ENCODE measurements at places on chromosomes 5 and 9. TPM values are rescaled to one million over a fixed set of nuclear protein-coding genes. Genes with fewer than 3 reads are reported as not detected.

- H3K4me1 ChIP-seq, result no peaks in the 10 kb centered on the region
- no peaks in the 10 kb centered on the region for H3K27me3 ChIP-seq
- H3K27ac ChIP-seq, result no peak overlapping the region
- H3K4me3 ChIP-seq, result no peak overlapping the region
These were observed 239.6 kb downstream of the FANCC start for GRCh38 chr9:95077766-95078370.

DNA sequence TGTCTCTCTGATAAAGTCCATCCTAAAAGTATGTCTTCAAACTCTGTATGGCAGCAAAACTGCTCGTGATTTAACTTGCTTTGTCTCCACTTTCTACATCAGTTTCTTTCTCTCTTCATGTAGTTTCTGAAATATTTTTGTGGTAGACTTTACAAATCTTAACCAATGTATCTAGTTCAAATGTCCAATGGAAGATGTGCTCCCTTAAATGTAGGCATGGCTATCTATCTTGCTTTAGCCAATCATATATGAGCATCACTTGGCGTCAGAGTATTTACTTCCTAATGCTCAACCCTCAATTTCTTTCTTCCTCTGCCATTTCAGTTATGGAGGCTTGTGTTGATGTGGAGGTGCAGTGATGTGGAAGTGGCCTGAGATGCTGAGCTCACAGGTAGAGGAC is 206.1 kb upstream of the ZNF608 start:
- no peak overlapping the region for H3K27ac ChIP-seq
- no peak overlapping the region for H3K4me3 ChIP-seq
- no peaks in the 10 kb centered on the region for H3K4me1 ChIP-seq
- H3K27me3 ChIP-seq, result no peaks in the 10 kb centered on the region
- DNase-seq, result no peak

OCLN gene
- total RNA-seq, result 0.21 TPM

GRCh38 chr9:79371301-79371700 is 200.5 kb upstream of the TLE4 start:
- H3K27ac ChIP-seq, result no peak overlapping the region
- H3K36me3 ChIP-seq, result no peaks in the 10 kb centered on the region
- no peak for DNase-seq
- no peaks in the 10 kb centered on the region for H3K4me1 ChIP-seq
- no peak overlapping the region for H3K4me3 ChIP-seq
- H3K27me3 ChIP-seq, result no peaks in the 10 kb centered on the region

DNA sequence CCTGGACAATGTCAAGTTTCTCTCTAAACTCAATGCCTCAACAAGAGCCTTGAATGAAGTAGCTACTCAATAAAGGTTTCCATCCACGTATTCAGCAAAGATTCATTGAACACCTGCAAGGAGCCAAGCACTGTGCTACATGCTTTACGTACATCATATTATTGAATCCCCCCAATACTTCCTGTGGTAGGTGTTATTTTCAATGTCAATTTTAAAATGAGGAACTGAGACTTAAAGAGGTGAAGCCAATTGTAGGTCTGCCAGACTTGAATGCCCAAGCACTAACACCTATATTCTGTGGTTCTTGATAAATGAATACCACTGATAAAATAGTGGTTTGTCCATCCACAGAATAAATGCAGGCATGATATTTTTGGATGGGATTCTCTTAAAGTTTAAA is 162.3 kb downstream of the DRD1 start:
- no peak overlapping the region for H3K4me3 ChIP-seq
- DNase-seq, result no peak
- no peaks in the 10 kb centered on the region for H3K36me3 ChIP-seq
- peaks cover 5% of the 10 kb centered on the region for H3K27me3 ChIP-seq

IL9 gene
- 104 TPM for total RNA-seq

DNA sequence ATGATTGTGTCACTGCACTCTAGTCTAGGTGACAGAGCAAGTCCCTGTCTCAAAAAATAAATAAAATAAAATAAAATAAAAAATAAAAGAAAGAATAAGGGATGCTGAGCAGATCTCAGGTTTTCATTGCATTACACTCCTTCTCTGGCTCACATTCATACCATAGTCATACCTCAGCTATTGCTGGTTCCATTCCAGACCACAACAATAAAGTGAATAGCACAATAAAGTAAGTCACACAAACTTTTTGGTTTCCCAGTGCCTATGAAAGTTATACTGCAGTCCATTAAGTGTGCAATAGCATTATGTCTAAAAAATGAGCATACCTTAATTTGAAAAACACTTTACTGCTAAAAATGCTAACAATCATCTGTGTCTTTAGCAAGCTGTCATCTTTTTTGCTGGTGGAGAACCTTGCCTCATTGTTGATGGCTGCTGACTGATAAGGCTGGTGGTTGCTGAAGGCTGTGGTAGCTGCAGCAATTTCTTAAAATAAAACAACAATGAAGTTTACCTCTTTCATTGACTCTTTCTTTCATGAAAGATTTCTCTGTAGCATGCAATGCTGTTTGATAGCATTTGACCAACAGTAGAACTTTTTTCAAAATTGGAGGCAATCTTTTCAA is 415.7 kb downstream of the ZNF608 start:
- DNase-seq, result no peak
- no peaks in the 10 kb centered on the region for H3K36me3 ChIP-seq
- no peak overlapping the region for H3K4me3 ChIP-seq

DNA sequence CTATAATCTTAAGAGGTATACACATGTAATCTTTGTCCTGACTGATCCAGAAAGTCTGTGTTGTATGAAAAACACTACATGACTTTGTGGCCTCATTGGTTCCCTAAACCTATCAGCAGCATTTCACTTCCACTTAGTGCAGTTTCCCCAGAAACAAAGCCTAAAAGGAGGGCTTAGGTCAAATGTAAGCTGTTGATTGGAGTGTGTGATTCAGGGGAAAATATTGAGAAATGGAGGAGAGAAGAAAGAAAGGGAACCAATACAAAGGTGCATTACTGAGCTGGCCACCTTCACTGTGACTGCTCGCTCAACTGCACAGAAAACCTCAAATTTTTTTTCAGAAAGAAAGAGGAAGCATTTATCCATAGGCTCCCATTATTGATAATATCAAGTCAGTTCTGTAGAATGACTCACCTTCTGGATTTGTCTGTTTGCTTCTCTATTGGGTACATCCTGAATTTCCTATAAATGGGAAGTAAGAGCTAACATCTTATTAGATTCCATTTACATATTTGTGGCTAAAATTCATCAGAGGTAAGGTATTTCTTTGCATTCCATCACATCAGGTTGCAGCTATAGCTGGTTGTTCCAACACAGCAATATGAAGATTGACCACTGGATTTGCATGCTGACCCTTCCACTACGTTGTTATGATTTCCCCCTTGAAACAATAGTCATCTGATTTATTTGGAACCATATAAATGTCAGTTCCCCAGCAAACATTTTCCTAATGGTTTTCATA is 10.3 kb upstream of the FST start:
- no peak overlapping the region for H3K27ac ChIP-seq
- H3K27me3 ChIP-seq, result peaks cover 33% of the 10 kb centered on the region
- H3K4me1 ChIP-seq, result no peaks in the 10 kb centered on the region
- DNase-seq, result no peak
- no peaks in the 10 kb centered on the region for H3K36me3 ChIP-seq

- H3K27me3 ChIP-seq, result peaks cover 3% of the 10 kb centered on the region
- DNase-seq, result no peak
- no peaks in the 10 kb centered on the region for H3K36me3 ChIP-seq
- H3K4me1 ChIP-seq, result no peaks in the 10 kb centered on the region
These were observed 37.2 kb upstream of the SMIM32 start for GRCh38 chr5:136230176-136230575.

- no peak for DNase-seq
- no peak overlapping the region for H3K27ac ChIP-seq
- no peaks in the 10 kb centered on the region for H3K27me3 ChIP-seq
- no peaks in the 10 kb centered on the region for H3K4me1 ChIP-seq
- H3K4me3 ChIP-seq, result no peak overlapping the region
These were observed 123.2 kb downstream of the SPOCK1 start for GRCh38 chr5:137375741-137376526.

Data from activated T-helper 2 cell treated with anti-CD3 and anti-CD28 coated beads, Interferon-gamma antibody, Interleukin-2, Interleukin-4, amounts not matched to agents 10 μg/mL and 5 μg/mL and 100 μg/mL, durations not matched to agents 14 hours and 24 hours and 36 hours (primary cell).